ENCODE measurements at places on chromosomes 3 and 15. TPM values are rescaled to one million over a fixed set of nuclear protein-coding genes. Genes with fewer than 3 reads are reported as not detected.

Gene POTEB
- not detected for total RNA-seq

Gene RARRES1
- not detected for total RNA-seq

Gene ITGA11
- total RNA-seq: 41.0 TPM

Gene RYR3
- total RNA-seq: not detected

Gene SAMD7
- not detected for total RNA-seq

Gene NLGN1
- 10.0 TPM for total RNA-seq

Gene CPNE9
- not detected for total RNA-seq

Gene ADAMTS17
- total RNA-seq: not detected

Gene CYP11A1
- 0.30 TPM for total RNA-seq

Gene MNS1
- 10.9 TPM for total RNA-seq

Gene ZDHHC23
- total RNA-seq: 8.5 TPM

Gene SEMA7A
- 12.0 TPM for total RNA-seq

Gene LRRC15
- 0.07 TPM for total RNA-seq

Gene CHAC1
- 18.5 TPM for total RNA-seq

Gene CCR9
- total RNA-seq: not detected

Gene SMAD6
- 34.3 TPM for total RNA-seq

Gene CD86
- not detected for total RNA-seq

Gene CPNE4
- not detected for total RNA-seq

Gene TIMP4
- total RNA-seq: 0.10 TPM

Gene CP
- not detected for total RNA-seq

Gene TMEM62
- total RNA-seq: 12.2 TPM

Gene CAPN3
- total RNA-seq: not detected

Gene GMNC
- total RNA-seq: not detected

Gene MGLL
- total RNA-seq: 29.0 TPM

Gene MLF1
- 41.2 TPM for total RNA-seq

Gene LDHAL6B
- total RNA-seq: not detected

Gene CHL1
- not detected for total RNA-seq

Gene DNAJA4
- total RNA-seq: not detected

Gene ATP8B4
- total RNA-seq: not detected

Gene RBP2
- not detected for total RNA-seq

Gene CYP1A2
- 0.23 TPM for total RNA-seq

Gene CRYGS
- 0.66 TPM for total RNA-seq

Gene CIB1
- 48.7 TPM for total RNA-seq

Gene FBXO40
- not detected for total RNA-seq

Gene PROS1
- 5.4 TPM for total RNA-seq

Measured in MG63 (cell line).